ENCODE measurements at places on chromosomes 5 and 9. TPM values are rescaled to one million over a fixed set of nuclear protein-coding genes. Genes with fewer than 3 reads are reported as not detected.
A peak's percentile ranks its signal among the peaks of the same experiment; 100 is the strongest.

The MEIKIN gene
- total RNA-seq, result not detected

The PTGDS gene
- total RNA-seq, result not detected

The SLC45A2 gene
- total RNA-seq, result not detected

The MAMDC4 gene
- total RNA-seq, result 0.44 TPM

GRCh38 chr5:40680741-40681362, 1.1 kb downstream of the PTGER4 start:
- DNase-seq, result no peak

- no peak for DNase-seq
Measured at GRCh38 chr5:163079618-163080017, 357.8 kb upstream of the CCNG1 start.

DNA sequence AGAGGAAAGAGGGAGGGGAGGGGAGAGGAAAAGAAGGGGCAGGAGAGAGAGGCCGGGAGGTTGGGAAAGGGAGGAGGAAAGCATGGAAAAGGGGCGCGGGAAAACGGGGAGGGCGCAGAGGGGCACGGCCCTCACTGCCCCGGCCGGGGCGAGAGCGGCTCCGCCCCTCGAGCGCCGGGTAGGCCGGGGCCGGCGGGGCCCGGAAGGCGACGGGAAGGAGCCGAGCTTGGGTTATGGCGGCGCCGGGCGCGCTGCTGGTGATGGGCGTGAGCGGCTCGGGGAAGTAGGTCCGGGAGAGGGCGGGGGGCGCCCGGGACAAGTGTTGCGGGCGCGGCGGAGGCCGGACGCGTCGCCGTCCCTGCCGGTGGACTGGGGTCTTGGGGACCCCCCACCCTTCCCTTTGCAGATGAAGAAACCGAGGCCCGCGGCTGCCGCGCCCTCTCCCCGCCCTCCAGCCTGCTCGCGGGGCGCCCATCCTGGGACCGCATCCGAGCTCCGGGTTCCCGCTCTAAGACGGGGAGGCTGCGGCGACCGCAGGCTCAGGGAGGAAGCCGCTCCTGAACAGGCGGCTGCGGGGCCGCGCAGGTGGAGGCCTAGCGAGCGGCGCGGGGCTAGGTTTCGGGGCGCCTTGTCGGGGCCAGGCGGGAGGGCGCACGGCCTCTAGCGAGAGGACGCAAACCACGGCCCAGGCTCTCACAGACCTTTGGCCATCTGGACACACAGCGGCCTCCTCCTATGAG, at the start of gene IDNK:
TSS of gene IDNK (plus strand) at position 205 of the 740 bp plus-strand sequence. CDS start at position 234, 29 bp downstream.
- peak; percentile 65 for DNase-seq

- no peak for DNase-seq
Measured at GRCh38 chr5:152107220-152107619, 182.6 kb upstream of the GLRA1 start.

- DNase-seq, result peak; percentile 97
Measured at GRCh38 chr5:132263548-132264261, 6.2 kb downstream of the PDLIM4 start.

All from M059J (cell line).